Daoy (cell line): ENCODE measurements at places on chromosomes 1 and 21. TPM values are rescaled to one million over a fixed set of nuclear protein-coding genes. Genes with fewer than 3 reads are reported as not detected.

DNA sequence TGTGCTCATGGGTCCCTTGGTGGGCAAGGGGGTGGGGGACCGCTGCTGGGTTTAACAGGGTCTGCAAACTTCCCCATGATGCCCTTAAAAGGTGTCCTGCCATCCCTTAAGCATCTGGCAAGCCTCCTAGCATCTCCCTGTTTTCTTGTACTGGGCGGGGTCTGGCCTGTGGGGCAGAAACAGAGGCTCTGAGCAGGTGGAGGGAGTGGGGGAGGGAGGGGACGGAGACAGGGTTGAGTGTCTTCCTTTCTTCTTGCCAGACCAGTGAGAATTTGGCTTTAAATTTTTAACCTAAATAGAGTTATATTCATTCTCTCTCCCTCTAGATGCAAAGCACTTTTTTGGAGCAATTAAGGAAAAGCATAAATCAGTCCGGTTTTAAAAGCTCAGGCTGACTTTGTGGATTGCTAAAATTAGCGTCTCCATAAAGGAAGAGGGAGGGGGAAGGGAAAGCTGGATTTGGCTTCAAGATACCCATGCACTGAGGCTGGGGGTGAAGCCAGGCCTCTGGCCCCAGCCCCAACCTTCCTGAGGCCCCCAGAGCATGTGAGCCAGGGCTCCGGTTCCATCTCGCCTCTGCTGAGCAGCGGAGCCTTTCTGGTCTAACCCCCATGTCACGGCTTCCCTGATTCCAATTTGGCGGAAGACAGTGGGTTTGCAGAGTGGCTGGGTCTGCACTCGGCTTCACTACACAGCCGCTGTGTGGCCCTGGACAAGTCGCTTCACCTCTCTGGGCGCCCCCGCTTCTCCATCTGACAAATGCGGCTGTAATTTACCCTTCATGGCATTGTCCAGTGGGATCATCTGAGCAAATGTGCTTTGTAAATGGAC is 25.3 kb downstream of the IGSF21 start:
- DNase-seq, result no peak

- DNase-seq, result no peak
Observed at GRCh38 chr1:93738926-93739325, 57.3 kb upstream of the BCAR3 start.

GRCh38 chr1:200512191-200512590 is 102.4 kb upstream of the ZNF281 start:
- DNase-seq, result peak; percentile 53

- DNase-seq, result no peak
Observed at GRCh38 chr1:229864686-229865230, 202.3 kb upstream of the GALNT2 start.

Gene AIM2
- total RNA-seq, result 3.9 and 5.3 TPM in 2 replicates

Gene E2F2
- total RNA-seq, result 9.9 and 37.1 TPM in 2 replicates

Gene CFHR3
- total RNA-seq, result not detected in 2 replicates
